Central memory CD8-positive, alpha-beta T cell (primary cell): ENCODE measurements at places on chromosomes 4 and X.

DNA sequence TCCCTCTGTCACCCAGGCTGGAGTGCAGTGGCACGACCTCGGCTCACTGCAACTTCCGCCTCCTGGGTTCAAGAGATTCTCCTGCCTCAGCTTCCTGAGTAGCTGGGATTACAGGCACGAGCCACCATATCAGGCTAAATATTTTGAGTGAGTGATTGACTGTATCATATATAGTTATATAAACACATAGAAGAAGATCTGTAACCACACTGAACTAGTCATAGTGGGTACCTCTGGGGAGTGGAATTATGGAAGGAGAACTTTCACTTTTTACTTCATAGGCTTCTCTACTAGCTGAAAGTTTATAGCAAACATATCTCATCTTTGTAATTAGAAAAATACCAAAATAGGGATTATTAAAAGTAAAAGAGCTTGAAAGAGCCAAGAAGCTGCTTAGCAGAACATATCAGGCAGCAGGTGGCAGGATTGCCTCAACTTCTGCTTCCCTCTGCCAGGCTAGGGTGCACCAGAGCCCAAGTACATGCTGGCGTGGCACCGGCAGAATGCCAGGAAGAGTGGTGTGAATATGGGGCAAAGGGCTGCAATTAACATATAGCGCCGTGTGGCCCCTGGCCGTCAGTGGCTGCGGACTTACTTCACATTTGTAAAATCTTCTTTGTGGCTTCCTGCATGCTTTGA lies 39.5 kb upstream of the CD40LG start:
- DNase-seq: no peak

GRCh38 chrX:123756320-123756719 lies 23.5 kb upstream of the THOC2 start:
- DNase-seq: no peak

DNA sequence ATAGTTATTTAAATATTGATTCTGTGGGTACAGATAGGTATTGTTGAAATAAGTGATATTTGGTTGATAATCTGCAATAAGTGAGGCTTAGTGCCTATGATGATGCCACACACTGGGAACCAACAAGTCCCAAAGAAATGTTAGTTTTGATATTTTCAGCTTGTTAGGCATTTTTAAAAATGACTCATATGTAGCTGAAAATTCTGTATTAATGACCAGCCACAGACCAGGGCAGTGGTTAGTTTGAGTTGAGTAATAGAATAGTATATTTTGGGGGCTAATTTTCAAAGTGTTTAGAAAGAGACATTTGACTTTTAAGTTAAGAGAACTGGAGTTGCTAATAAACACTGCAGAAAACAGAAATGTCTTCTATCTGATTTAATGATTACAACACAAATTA lies 9.4 kb downstream of the INTU start:
- DNase-seq: no peak

DNA sequence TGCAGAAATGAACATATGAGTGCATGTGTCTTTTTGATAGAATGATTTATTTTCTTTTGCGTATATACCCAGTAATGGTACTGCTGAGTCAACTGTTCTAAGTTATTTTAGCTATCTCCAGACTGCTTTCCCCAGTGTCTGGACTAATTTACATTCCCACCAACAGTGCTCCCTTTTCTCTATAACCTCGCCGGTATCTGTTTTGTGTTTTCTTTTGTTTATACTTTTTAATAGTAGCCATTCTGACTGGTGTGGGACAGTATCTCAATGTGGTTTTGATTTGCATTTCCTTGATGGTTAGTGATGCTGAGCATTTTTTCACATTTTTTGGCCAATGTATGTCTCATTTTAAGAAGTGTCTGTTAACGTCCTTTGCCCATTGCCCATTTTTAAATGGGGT lies 218.6 kb upstream of the KCNIP4 start:
- no peak for DNase-seq

DNA sequence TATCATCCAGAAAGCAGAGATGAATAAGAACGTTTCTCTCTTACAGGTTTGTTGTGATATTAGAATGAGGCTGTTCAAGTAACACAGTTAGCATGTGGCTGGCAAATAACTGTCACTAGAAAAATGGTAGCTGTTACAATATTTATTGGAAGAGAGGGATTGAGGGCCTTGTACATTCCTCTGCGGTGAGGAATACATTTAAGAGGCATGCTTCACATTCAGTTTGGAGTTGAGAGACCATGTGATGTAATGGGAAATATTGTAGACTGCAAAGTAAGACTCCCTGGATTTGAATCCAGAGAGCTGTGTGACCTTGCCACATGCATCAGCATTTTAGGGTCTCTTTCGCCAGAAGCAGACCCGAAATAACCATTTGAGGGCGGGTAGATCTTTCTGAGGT lies 104.8 kb upstream of the KIT start:
- no peak for DNase-seq

- DNase-seq: no peak
These were observed 9.2 kb upstream of the UBE2D3 start for GRCh38 chr4:102836596-102836995.

GRCh38 chr4:126599746-126600145 lies 1033.0 kb upstream of the INTU start:
- no peak for DNase-seq

DNA sequence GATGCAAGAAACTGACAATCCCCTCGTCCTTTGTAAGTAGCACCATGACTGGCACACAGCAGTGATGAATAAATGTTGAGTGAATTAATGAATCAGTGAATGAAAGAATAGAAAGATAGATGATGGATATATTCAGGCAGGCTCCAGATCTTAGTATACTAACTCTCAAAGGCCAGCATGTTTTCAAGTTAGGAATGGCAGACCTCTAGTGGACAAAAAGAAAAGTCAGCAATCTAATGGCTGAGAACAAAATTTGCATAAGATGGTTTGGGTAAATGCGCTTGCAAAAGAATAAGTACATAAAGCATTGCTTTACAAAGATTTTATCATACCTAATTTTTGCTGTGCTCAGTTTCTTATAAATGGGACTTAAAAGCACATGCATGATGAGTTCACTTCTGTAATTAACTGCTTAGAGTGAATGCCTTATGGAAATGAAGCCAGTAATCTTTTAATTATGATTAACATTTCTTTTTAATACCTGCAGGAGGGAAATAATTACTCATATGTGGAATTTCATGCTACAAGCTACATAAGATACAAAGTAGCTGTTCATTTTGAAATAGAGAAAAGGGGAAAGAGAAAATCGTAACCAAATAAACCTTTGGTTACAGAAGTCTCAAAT lies 126.9 kb upstream of the GPRIN3 start:
- DNase-seq: no peak

GRCh38 chrX:118459494-118459893 lies 36.1 kb upstream of the DOCK11 start:
- DNase-seq: no peak

GRCh38 chr4:136741468-136741867 lies 790.8 kb downstream of the PCDH18 start:
- no peak for DNase-seq

GRCh38 chr4:115219315-115219860 lies 106.0 kb upstream of the NDST4 start:
- no peak for DNase-seq

GRCh38 chrX:2965965-2966364 lies 36.8 kb upstream of the ARSD start:
- DNase-seq: no peak

- no peak for DNase-seq
These were observed 41.0 kb downstream of the CEP135 start for GRCh38 chr4:55989766-55990165.

GRCh38 chr4:118718511-118719170 lies 33.4 kb downstream of the METTL14 start:
- DNase-seq: no peak

DNA sequence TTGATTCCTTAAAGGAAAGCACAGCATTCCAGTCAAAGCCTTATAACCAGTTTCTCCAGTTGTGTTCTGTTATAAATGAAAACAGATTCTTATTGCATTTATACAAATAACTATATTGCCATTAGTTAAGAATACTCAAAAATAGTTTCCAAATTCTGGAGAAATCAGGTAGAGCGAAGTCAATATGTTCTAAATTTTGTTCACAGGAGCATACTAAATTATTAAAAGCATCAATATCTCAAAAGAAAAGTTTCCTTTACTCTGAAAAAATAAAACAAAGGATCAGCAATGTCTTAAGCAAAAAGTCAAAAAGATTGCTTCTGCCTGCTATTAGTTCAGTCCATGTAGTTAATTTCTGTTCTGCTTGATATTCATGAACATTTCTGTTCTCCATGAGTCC lies 39.7 kb downstream of the PGRMC2 start:
- no peak for DNase-seq

DNA sequence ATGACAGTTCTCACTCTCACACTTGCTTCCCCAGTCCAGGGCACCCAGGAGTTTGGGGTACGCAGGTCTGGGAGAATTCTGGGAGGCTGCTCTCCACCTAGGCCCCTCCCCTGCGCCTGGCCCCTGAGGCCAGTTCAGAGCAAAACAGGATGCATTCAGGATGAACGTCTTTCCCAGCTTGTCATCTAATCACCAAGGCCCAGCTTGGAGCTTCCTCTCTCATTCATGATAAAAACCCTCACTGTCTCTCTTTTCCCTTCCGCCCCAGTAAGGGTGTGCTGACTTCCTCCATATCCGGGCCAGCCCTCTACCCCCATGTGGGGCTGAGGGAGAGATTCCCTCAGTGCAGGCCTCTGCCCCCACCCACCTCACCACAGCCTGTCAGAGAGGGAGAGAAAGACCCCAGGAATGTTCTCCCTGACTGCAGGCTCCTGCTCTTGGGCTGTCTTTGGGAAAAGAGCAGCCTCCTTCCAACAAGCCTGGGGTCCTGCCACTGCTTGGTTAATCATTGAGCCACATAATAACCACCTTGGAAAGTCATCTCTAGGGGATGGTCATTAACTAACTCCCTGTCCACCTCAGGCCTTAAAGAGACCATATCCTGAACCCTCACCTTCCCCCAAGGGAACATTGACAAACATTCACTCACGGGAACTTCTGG lies 50.1 kb downstream of the STARD8 start:
- no peak for DNase-seq

DNA sequence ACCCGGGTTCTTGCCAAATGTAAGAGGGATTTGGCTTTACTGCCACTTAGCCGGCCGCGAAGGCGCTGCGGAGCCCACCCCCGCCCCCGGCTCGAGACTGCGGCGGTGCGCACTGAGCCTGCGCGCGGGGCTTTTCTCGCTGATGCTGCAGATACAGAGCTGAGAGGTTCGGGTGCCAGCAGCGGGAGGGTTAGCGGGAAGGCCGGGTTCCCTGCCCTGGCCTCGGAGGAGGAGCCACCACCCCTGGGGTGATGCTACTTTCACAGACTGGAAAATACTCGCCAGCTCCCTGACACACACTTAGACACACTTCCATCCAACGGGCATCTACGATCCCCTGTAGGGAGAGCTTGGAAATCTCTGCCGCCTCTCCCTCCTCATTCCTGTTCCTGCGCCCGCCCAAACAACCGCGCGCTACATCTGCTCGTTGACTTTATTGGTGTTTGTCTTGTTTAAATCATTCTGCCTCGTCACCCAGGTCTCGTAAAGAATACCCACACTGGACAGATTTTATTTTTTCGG lies 2.1 kb upstream of the PCDH7 start:
- DNase-seq: no peak

DNA sequence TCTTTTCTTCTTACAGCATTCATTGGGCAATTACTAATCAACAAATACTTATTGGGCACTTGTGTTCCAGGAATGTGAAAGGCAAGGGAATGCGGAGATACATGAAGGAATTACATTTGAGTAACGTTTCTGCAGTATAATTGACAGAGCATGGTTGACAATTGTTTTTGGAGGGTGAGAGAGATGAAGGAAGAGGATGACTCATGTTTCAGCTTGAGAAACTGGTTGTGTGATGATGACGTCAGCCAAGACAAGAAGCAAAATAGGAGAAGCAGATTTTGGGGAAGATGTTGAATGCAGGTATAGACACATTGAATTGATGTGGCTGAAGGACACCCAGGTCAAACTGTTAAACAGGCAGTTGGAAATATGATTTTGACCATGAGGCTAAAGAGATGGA lies 8.0 kb upstream of the CPEB2 start:
- DNase-seq: no peak

DNA sequence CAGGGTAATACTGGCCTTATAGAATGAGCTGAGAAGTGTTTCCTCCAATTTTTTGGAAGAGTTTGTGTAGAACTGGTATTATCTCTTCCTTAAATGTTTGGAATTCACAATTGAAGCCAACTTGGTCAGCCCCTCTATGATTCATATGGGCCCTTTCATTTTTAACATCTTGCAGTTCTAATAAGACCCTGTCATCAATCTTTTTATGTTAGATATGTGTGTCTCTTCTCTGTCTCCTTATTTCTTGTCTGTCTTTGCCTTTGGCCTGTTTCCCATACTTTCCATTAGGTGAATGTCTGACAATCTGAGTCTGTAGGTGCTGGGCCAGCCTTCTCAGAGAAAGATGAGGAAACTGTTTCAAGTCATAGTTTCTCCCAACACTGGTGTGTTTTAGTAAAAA lies 88.7 kb downstream of the SLC16A2 start:
- no peak for DNase-seq

GRCh38 chr4:101823864-101824263 lies 33.3 kb downstream of the BANK1 start:
- DNase-seq: no peak

GRCh38 chrX:57647020-57647419 lies 33.0 kb downstream of the NLRP2B start:
- no peak for DNase-seq

- DNase-seq: no peak
These were observed 59.1 kb downstream of the FBXW7 start for GRCh38 chr4:152476796-152477195.

DNA sequence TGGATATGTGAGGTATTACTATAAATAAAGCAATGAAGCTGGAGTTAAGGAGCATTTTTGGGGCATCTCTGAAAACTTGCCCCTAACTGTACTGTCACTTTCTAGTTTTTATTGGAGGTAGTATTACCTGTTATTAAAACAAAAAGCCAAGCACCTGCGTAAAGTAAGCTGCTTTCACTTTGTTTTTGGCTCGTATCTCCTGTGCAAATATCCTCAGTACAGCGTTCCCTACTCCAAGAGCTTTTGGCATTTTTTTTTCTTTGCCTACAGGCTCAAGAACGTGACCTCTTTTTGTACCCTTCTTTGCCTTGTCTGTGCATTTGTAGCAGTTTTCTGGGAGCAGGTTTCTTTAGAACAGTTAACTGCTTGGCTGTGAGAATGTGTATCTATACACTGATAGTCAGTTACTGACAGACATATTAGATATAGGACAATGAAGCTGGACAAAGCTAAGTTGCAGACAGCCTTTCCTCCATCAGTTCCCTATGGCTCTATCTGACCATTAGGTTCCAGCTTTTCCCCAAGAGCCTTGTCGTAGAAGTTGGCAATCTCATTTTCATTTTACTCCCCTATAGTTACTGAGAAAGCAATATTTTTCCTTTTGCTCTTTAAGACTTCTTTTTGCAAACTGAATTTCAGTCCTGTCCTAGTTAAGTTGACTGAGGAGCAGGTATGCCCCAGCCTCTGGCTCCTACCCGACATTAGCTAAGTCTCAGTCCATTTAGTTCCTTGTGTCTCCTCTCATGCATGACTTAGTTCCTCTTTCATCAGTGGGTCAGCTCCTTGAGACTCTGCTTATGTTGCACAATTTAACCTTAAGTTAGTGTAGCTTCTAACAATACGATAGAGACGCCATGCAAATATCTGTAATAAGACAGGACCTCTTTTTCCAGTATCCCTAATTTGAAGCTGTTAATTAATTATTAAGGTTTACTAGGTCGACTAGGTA lies 71.5 kb upstream of the HPRT1 start:
- DNase-seq: no peak

GRCh38 chrX:38538134-38538533 lies 23.2 kb upstream of the TSPAN7 start:
- DNase-seq: no peak

- DNase-seq: no peak
These were observed 245.2 kb upstream of the TET2 start for GRCh38 chr4:104901438-104901837.

- DNase-seq: no peak
These were observed 31.7 kb upstream of the PDLIM3 start for GRCh38 chr4:185566972-185567371.
